ENCODE measurements at places on chromosomes 7 and 10. TPM values are rescaled to one million over a fixed set of nuclear protein-coding genes. Genes with fewer than 3 reads are reported as not detected.

PTCD1 gene
- 5.8 TPM for total RNA-seq

DNA sequence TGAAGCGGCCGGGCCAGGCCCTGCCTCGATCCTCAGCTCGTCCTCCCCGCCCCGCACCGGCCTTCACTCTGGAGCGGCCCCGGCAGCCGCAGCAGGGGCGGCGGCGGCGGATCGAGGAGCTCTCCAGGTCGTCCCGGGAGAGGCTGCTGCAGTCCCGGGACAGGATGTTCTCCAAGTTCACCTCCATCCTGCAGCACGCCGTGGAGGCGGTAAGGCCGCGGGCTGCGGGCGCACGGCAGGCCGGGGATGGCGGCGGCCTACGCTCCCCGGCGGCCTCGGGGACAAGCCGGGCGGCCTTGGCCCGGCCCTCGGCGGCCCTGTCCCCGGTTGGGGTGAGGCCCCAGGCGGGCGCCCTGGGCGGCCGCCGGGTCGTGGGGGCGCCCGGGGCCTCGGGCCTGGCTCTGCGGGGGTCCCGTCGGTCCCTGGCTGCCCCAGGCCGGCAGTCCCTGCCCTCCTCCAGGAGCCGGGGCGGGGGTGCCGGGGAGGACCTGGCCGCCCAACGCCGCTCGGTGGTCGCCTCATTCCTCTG lies 399 bp downstream of the FHIP2A start:
- H3K36me3 ChIP-seq, result peaks cover 14% of the 10 kb centered on the region
- H3K4me1 ChIP-seq, result peaks cover 43% of the 10 kb centered on the region
- peak overlapping the region; percentile 92 for H3K27ac ChIP-seq
- H3K4me3 ChIP-seq, result peak overlapping the region; percentile 91

GRCh38 chr7:131944556-131945069 lies 388.2 kb upstream of the PODXL start:
- no peaks in the 10 kb centered on the region for H3K36me3 ChIP-seq
- no peaks in the 10 kb centered on the region for H3K4me1 ChIP-seq
- no peak overlapping the region for H3K4me3 ChIP-seq
- H3K27ac ChIP-seq, result no peak overlapping the region
- peaks cover 11% of the 10 kb centered on the region for H3K27me3 ChIP-seq
- DNase-seq, result no peak

DNA sequence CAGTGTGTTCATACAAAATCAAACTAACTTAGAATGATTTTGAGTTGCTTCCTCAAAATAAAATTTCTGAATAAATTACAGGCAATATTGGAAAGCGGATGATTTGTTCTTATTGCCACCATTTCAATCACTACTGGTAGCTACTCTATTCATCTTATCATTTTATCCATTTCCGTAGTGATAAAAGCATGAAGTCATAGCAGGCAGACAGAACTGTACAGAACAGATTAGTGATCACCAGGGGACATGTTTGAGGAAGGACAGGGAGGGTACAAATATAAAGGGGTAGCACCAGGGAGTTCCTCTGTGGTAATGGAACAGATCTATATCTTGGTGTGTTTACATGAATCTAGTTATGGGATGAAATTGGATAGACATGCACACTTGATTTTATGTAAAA lies 138.5 kb downstream of the WNT2 start:
- H3K27ac ChIP-seq, result no peak overlapping the region
- no peaks in the 10 kb centered on the region for H3K36me3 ChIP-seq
- H3K4me3 ChIP-seq, result no peak overlapping the region

GRCh38 chr10:103812432-103812831 lies 42.9 kb downstream of the SH3PXD2A start:
- no peaks in the 10 kb centered on the region for H3K36me3 ChIP-seq
- no peak for DNase-seq
- H3K27me3 ChIP-seq, result no peaks in the 10 kb centered on the region
- peaks cover 10% of the 10 kb centered on the region for H3K4me1 ChIP-seq
- no peak overlapping the region for H3K27ac ChIP-seq

GRCh38 chr10:132699411-132700155 lies 86.4 kb downstream of the NKX6-2 start:
- H3K4me1 ChIP-seq, result peaks cover 18% of the 10 kb centered on the region
- peaks cover 3% of the 10 kb centered on the region for H3K36me3 ChIP-seq
- no peaks in the 10 kb centered on the region for H3K27me3 ChIP-seq
- DNase-seq, result no peak
- no peak overlapping the region for H3K27ac ChIP-seq
- H3K4me3 ChIP-seq, result no peak overlapping the region

MUC3A gene
- not detected for total RNA-seq

ITGB8 gene
- 0.06 TPM for total RNA-seq

IDI2 gene
- total RNA-seq, result not detected

- H3K27ac ChIP-seq, result no peak overlapping the region
- DNase-seq, result peak; percentile 35
- no peak overlapping the region for H3K4me3 ChIP-seq
- H3K4me1 ChIP-seq, result peaks cover 23% of the 10 kb centered on the region
- peaks cover 7% of the 10 kb centered on the region for H3K36me3 ChIP-seq
Measured at GRCh38 chr10:47381103-47381395, 3.0 kb downstream of the ZNF488 start.

RELN gene
- not detected for total RNA-seq

DNA sequence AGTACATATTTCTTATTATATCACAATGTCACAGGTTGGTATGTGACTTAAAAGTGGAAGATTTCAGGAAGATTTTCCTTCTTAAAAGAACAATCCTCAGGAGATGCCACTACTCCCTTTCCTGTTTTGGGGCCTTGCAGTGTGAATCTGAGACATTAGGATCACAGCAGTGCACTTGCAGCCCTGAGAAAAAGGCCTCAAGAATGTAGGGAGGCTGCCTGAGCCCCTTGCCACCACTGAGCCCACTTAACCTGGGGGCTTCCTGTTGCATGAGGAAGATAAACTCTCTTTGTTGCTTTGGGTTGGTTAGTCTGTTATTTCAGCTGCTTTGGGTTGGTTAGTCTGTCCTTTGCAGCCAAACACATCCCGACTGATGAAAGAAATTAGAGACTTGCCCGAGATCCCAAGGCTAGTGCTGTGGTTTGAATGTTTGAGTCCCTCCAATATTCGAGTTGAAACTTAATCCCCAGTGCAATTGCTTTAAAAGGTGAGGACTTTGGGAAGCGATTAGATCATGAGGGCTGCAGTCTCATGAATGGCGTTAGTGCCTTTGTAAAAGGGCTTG lies 151.3 kb upstream of the SP4 start:
- peaks cover 9% of the 10 kb centered on the region for H3K36me3 ChIP-seq
- no peaks in the 10 kb centered on the region for H3K27me3 ChIP-seq
- no peak overlapping the region for H3K4me3 ChIP-seq
- no peak for DNase-seq

DNA sequence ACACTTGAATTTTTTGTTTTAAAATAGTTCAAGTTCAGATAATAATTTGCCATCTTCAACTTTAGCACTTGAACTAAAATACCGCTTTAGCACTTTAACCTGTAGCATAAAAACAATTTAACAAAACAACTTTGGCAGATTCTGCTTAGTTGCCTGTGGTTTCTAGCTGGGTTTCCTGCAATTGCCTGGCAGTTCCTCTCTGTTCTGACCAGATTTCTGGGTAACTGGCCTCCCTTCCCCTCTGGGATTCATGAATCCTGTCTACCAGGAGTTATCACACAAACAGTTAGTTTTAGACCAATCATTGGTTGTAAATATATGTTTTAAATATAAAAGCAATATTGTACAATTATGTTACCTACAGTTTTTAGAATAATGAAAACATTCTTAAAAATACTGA lies 89.8 kb upstream of the HDAC9 start:
- DNase-seq, result no peak
- H3K27ac ChIP-seq, result no peak overlapping the region
- no peaks in the 10 kb centered on the region for H3K27me3 ChIP-seq

- H3K27ac ChIP-seq, result no peak overlapping the region
- H3K4me3 ChIP-seq, result no peak overlapping the region
- no peaks in the 10 kb centered on the region for H3K4me1 ChIP-seq
- H3K27me3 ChIP-seq, result no peaks in the 10 kb centered on the region
- no peaks in the 10 kb centered on the region for H3K36me3 ChIP-seq
Measured at GRCh38 chr10:5135581-5135980, 41.4 kb downstream of the AKR1C3 start.

DNA sequence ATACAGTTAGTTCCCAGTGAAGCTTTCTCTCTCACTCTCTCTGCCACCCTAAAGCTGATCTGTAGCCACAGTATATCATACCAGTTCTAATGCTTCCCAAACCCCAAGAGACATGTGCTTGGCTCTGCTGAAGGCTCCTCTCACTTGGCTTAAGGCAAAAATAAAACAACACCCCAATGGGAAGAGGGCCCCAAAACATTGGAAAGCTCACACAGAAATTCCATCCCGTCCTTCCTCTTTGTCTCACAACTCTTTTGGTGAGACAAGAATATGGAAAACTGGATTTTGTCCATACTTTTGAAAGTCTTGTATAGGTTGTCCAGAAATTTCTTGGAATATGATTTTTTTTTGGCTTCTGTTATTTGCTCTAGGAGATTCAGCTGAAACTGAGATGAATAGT lies 56.1 kb upstream of the WNT16 start:
- H3K4me3 ChIP-seq, result no peak overlapping the region
- peaks cover 61% of the 10 kb centered on the region for H3K27me3 ChIP-seq
- no peak overlapping the region for H3K27ac ChIP-seq
- H3K36me3 ChIP-seq, result peaks cover 1% of the 10 kb centered on the region
- H3K4me1 ChIP-seq, result no peaks in the 10 kb centered on the region
- no peak for DNase-seq

- H3K4me1 ChIP-seq, result peaks cover 9% of the 10 kb centered on the region
- no peak overlapping the region for H3K27ac ChIP-seq
- peak; percentile 51 for DNase-seq
- no peaks in the 10 kb centered on the region for H3K27me3 ChIP-seq
Measured at GRCh38 chr10:78763651-78764395, 304.9 kb upstream of the ZMIZ1 start.

GRCh38 chr10:99926925-99927720 lies 82.6 kb downstream of the DNMBP start:
- H3K4me3 ChIP-seq, result no peak overlapping the region
- DNase-seq, result no peak
- H3K36me3 ChIP-seq, result no peaks in the 10 kb centered on the region
- no peaks in the 10 kb centered on the region for H3K27me3 ChIP-seq
- no peak overlapping the region for H3K27ac ChIP-seq

TRIM74 gene
- 0.94 TPM for total RNA-seq

GRCh38 chr7:27108390-27109127 lies 6.1 kb upstream of the HOXA2 start:
- H3K27me3 ChIP-seq, result peaks cover 26% of the 10 kb centered on the region
- no peak for DNase-seq
- H3K36me3 ChIP-seq, result no peaks in the 10 kb centered on the region
- H3K27ac ChIP-seq, result no peak overlapping the region

CUZD1 gene
- 2.8 TPM for total RNA-seq

DNA sequence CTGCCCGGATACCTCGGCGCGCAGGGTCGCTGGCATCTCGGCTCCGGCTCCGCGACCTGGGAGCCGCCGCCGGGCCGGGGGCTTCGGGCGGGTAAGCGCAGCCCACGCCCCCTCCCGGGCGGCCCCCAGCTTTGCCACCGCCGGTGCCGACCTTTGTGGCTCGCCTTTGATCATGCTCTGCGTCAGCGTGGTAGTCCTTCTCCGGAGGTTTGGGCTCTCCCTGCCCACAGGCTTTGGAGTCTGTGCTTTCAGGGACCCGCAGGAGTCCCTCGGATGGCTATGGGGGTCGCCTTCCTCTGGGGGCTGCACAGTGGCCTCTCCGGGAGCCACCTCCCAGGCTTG lies 7.3 kb downstream of the ATP6V1F start:
- no peak overlapping the region for H3K27ac ChIP-seq
- H3K36me3 ChIP-seq, result peaks cover 3% of the 10 kb centered on the region
- peaks cover 5% of the 10 kb centered on the region for H3K4me1 ChIP-seq

DNA sequence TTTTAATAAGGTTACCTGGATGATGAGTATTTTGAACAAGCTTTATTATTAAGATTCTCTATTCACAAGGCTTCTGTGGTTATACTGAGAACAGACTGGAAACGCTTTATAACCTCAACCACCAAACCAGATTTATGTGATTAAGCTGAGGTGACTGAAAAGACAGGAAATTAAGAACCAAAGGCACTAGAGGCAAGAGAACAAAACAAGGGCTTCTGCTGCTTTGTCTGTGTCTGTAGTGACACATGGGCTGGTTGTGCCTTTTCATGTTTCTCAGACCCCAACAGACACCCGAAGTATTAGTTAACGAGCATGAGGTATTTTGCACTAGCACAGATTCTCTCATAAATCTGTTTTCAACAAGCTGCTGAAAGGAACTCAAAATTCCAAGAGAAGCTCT lies 64.4 kb downstream of the RAPGEF5 start:
- no peak overlapping the region for H3K4me3 ChIP-seq
- H3K36me3 ChIP-seq, result no peaks in the 10 kb centered on the region
- H3K27me3 ChIP-seq, result peaks cover 71% of the 10 kb centered on the region
- peaks cover 24% of the 10 kb centered on the region for H3K4me1 ChIP-seq
- H3K27ac ChIP-seq, result no peak overlapping the region

DNA sequence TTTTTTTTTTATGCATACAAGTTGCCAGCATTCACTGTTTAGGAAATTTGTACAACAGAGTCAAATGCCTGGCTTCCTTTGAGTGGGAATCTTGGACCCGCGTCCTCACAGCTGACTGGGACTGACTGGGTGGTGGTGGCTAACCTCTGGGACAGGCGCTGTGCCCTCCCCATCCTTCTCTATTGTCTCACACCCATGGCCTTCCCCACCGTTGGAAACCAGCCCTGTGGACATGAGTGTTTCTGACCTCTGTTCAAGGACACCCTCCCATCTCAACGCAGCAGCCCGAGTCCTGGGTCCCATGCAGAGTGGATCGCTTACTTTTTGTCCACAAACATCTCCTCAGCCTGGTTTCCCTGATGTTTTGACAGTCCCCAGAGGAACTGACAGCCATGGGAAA lies 125.1 kb upstream of the PPIF start:
- H3K4me1 ChIP-seq, result no peaks in the 10 kb centered on the region
- no peak overlapping the region for H3K4me3 ChIP-seq
- no peak overlapping the region for H3K27ac ChIP-seq
- H3K27me3 ChIP-seq, result no peaks in the 10 kb centered on the region
- H3K36me3 ChIP-seq, result no peaks in the 10 kb centered on the region

- no peak overlapping the region for H3K27ac ChIP-seq
- H3K36me3 ChIP-seq, result no peaks in the 10 kb centered on the region
- no peaks in the 10 kb centered on the region for H3K4me1 ChIP-seq
- DNase-seq, result no peak
- no peak overlapping the region for H3K4me3 ChIP-seq
Measured at GRCh38 chr7:94374721-94375566, 19.8 kb upstream of the COL1A2 start.

DNA sequence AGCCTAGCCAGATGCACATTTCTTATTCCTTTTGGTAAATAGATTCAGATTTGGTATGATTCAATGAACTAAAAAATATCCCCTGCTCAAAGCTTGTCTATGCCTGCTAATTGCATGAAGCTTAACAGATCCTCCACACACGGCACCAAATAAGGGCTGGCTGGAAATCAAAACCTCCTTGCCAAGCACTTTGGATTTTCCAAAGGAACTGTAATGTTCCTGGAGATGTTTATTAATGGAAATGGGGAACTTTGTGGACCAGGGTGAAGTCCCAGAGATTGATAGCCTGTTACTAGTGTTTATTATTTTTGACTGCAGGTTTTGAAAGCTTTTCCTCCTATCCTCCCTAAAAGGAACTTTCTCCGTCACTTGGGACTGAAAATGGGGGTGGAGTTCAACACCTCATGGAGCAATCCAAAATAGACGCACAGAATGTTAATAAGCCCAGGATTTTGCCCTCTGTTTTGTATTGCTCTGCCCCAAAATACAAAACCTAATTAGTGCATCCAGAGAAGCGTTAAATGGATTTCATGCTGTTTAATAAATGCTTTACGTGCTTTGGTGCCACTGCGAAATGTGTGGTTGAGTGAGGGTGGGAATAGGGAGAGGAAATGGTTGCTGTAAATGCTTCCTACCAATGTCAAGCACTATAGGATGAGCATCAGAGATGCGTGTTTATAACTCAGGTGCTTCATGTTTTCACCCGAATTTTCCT lies 1027.7 kb downstream of the LRMDA start:
- no peaks in the 10 kb centered on the region for H3K4me1 ChIP-seq
- H3K27ac ChIP-seq, result no peak overlapping the region
- H3K27me3 ChIP-seq, result no peaks in the 10 kb centered on the region
- no peak overlapping the region for H3K4me3 ChIP-seq
- DNase-seq, result no peak

All from activated CD8-positive, alpha-beta memory T cell treated with anti-CD3 and anti-CD28 coated beads, Interleukin-2, amount 10 ng/mL, durations not matched to agents 7 days and 5 days (primary cell).